ENCODE measurements at places on chromosomes 12 and 14.

DNA sequence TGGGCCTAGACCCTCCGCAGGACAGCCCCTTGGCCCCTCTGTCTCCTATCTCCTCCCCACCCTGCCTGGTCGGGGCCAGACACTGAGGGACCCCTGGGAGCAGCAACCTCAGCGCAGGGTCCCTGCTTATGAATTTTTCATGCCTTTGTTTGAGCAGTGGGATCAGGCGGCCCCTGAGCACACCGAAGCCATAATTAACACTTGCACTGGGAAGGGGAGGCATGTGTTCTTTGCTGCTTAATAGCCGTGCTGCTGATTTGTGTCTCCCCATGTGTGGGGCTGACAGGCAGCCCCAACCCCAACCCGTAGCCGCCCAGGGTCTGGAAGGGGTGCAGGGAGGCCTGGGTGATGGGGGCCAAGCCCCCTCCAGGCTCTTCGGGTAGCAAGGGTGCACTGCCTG lies 52.7 kb downstream of the FBRSL1 start:
- no peak for DNase-seq

DNA sequence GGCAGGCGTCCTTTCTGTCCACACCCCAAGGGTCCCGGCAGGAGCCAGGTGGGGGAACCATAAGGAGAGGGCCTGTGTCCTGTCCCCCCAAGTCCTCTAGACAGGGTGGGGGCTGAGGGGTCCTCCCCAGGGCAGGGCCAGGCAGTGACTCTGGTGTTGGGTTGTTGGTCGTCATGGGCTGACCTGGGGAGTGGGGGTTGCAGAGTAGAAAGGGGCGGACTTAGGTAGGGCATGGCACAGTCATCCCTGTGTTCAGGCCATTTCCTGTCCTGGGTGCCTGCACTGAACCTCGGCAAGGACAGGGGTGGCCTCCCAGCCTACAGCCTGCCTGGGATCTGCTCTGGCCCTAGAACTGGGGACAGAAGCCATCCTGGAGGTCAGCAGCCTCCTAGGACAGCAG lies 356.2 kb downstream of the TMEM121 start:
- no peak for DNase-seq

- no peak for DNase-seq
These were observed 18.2 kb downstream of the CEP128 start for GRCh38 chr14:80923368-80923767.

- peak; percentile 87 for DNase-seq
These were observed 49.1 kb downstream of the NCOR2 start for GRCh38 chr12:124518051-124518932.

- DNase-seq: no peak
These were observed 577 bp upstream of the TPCN1 start for GRCh38 chr12:113220593-113221180.

GRCh38 chr14:55762595-55763232 lies 182.7 kb downstream of the KTN1 start:
- DNase-seq: no peak

DNA sequence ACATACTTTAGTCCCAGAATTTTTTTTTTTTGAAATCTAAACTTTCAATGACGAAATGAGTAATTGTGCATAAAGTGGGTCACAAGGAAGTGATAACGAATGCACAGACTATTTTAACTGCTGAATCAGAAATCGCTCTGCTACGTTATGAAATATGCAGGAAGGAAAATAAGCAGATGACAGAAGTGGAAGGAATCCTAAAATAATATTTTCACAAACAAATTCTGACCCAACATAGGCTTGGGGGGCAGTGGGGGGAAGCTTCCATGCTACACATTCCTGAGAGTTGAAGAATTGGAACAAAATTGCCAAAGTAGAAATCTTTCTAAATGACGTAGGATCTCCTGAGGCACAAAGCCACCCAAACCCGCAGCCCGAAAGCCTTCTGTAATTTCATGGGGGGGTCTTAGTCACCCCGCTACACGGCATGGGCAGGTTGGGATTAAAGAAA lies 89.6 kb downstream of the ARF6 start:
- no peak for DNase-seq

- no peak for DNase-seq
These were observed 94.7 kb downstream of the CCDC92 start for GRCh38 chr12:123877968-123878367.

- no peak for DNase-seq
These were observed 95.8 kb upstream of the SLC35F4 start for GRCh38 chr14:57961786-57962060.

DNA sequence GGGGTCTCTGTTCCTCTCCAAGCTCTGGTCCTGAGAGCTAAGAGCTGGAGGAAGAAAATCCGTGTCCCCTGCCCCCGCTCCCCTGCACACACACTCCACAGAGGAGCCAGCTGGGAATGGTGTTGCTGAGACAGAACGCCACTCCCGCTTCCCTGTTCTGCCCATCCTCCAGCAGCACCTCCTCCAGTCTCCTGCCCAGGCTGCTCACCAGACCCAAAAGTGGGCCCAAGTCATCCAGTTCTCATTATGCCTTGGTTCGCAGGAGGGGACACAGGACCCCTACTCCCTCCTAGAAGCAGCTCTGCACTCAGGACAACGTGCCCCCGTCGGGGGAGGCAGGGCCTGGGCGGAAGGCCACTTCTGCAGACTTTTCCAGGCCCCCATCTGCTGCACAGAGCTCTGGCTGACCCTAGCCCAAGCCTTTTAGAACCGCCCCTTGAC lies 830 bp upstream of the TRMT61A start:
- no peak for DNase-seq

- no peak for DNase-seq
These were observed 184.4 kb downstream of the ITPR2 start for GRCh38 chr12:26648584-26648983.

GRCh38 chr14:84272290-84272721 lies 1257.6 kb upstream of the FLRT2 start:
- no peak for DNase-seq

- DNase-seq: no peak
These were observed 41.4 kb downstream of the DAAM1 start for GRCh38 chr14:59229653-59230406.

DNA sequence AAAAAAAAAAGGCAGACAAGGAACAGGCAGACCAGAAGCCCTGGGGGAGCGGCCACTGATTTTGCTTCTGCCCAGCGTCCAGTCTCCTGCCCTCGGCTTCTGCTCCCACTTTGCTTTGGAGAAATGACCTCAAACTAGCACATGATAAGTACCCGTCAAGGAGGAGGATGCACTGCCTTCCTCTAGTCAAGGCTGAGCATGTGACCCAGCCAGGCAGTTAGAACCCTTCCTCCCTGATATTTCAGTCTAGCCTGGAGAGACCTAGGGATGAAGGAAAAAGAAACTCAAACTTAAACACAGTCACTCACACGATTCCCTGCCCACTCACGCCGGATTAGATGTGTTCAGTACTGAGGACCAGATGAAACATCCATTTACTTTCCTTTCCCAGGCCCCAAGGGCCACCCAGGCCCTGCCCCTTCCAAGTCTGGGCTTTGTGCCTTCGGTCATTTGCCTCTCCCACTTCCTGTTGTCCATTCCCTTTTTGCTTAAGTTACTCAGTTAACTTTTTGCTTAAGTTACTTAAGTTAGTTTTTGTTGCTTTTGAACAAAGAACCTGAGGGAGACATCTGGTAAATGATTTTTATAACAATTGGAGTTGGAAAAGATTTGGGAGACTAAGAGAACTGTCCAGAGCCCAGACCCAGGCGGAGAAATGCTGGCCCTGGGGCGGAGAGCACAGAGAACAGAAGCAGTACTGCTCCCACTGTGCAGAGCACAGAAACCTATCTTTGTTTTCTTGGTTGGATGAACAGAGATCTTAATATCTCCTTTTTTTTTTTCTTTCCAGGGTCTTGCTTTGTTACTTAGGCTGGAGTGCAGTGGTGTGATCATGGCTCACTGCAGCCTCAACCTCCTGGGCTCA lies 23.0 kb upstream of the TTC7B start:
- no peak for DNase-seq

DNA sequence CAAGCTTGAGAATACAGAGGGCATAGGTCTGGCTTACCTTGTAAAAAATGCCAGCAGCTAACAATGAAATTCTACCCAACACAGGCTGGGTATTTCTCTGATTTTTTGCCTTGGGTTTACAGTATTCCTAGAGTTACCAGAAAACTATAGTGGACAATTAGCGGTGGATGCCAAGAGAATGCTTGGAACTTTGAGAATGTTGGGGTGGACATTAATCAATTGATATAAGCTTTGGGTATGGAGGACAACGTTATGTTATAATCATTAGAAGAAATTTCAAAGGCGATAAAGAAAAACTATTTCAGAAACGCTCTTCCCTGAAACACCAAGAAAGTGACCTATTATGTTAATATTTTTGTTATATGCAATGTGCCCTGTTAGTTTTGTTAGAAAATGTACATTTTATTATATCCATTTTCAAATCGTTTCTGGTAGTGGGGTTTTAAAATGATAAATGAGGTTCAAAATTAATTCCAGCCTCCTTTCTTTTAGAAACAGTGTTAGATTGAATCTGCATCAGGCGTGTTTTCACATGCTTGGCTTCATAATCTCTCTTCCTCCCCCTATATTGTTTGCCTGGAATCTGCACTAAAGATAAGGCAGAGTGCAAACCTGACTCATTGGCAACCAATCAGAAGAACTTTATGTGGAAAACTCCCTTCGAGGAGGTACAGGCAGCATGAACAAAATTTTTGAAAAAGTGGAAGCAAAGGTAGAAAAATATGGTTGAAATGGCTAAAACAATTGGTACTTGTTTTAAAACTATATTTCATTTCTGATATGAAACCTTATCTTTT lies 1.4 kb upstream of the PTPRQ start:
- no peak for DNase-seq

DNA sequence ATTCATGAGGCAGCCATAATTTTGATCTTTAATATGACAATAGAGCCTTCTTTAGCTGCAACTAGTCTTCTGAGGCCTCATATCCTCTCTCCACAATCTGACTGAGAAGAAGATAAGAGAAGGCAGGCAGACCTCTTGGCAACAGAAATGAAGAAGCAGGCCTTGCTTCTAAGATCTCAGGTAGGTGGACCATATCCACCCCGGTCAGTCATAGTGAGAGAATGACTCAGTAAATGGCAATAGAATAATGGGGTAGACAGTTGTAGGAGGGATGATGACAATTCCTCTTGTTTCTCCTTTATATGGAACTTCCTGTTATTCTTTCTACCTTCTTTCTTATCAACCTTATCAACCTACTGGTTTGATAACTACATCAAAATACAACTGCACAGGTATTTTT lies 246.7 kb upstream of the G2E3 start:
- DNase-seq: no peak

GRCh38 chr12:111598637-111599452 lies at the start of gene ATXN2:
TSS of gene ATXN2 (minus strand) at chr12:111599315. CDS start at chr12:111599034, 281 bp downstream.
- peak; percentile 31 for DNase-seq

DNA sequence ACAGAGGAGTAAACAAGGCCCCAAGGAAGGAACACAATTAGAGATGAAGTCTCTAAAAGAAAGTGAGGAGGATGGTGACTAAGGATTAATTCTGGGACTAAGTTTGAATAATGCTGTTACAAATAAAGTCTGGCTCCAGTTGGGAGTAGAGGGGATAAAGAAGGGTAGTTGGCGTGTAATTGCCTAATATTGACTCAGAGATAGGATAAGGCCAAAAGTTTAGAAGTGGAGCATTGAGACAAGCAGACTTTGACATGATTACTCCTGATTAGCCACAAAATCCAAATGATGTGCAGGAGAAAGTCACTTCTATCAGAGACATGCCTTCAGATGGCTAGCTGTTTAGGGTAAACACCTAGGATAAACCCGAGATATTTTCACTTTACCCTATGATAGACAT lies 108.4 kb downstream of the PLCZ1 start:
- no peak for DNase-seq

- DNase-seq: no peak
These were observed 42.4 kb upstream of the CCDC196 start for GRCh38 chr14:66443785-66444184.

- no peak for DNase-seq
These were observed 7.6 kb upstream of the RAB21 start for GRCh38 chr12:71746974-71747611.

GRCh38 chr12:13233830-13234641 lies 37.5 kb downstream of the EMP1 start:
- DNase-seq: no peak

GRCh38 chr14:33742166-33742565 lies 208.7 kb downstream of the EGLN3 start:
- no peak for DNase-seq

DNA sequence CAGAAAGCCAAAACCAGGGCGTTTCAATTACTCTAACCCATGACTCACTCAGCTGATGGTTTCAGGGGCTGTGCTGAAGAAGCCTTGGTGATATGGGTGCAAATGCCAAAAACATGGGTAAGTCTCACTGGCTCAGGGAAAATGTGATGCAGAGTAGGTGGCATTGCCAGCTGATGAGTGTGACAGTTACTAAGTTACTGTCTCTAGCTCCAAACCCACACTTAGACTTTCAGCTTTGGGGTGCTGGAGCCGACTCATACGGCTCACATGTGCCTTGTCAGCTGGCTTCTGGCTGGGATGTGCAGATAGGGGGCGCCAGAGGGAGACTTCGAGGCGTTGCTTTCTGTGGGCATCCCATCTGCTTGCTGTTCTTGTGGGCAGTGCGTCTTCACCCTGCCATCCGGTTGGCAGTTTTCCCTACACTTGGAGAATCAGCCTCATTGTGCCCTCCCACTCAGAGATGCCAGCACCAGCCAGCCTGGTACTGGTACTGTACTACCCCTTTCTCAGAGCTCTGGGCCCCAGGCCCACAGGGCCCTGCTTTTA lies 11.1 kb upstream of the KRT7 start:
- no peak for DNase-seq

DNA sequence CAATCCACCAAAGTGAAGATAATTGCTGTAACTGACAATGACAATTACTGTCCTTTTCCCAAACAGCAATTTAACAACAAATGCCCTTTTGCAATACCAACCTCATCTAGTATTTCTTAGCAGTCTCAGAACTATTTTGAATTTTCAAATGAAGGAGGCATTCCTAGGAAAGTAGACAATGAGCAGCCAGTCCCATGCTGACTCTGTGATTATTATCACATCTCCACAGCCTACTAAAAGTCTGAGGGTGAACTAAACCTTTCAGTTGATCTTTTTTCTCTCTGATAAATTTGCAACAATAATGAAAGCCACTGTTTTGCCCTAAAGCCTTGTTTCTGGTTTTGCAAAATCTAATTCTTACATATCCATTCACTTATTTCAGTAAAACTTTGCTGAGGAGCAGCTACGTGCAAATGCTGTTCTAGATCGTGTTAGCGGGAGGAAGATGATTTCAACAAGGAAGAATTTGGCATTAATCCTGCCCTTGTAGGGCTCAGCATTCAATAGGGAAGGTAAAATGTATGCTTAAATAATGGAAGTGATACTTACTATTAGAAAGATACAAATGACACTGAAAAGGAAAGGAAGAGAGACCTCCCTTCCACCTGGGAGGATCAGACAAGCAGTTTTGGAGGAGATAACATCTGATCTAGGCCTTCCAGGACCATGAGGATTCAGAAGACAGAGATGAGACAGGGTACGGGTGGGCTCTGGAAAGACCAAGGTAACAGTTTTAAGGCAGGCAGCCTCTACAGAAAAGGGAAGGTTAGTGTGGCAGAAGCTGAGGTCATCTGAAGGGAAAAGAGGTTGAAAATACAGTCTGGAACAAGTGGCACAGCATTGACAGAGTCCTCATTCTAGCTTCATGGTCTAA lies 47.4 kb downstream of the SLC38A1 start:
- no peak for DNase-seq

GRCh38 chr14:93536945-93537344 lies 106.2 kb downstream of the UNC79 start:
- no peak for DNase-seq

GRCh38 chr14:105456736-105457617 lies 17.6 kb upstream of the CRIP2 start:
- DNase-seq: no peak

All from NCI-H1048 (cell line).